Karpas-422 (cell line): ENCODE measurements at places on chromosomes 1 and 21. TPM values are rescaled to one million over a fixed set of nuclear protein-coding genes. Genes with fewer than 3 reads are reported as not detected.

Gene DNALI1
- total RNA-seq, result not detected in 2 replicates

Gene TMOD4
- 0.52 TPM in 1 of 2 replicates, not detected in the other for total RNA-seq

Gene NBPF10
- total RNA-seq, result under 0.01 and 0.15 TPM in 2 replicates

Gene SLC5A3
- total RNA-seq, result 23.7 and 55.0 TPM in 2 replicates

Gene FAM167B
- total RNA-seq, result 1.5 TPM in 1 of 2 replicates, not detected in the other

Gene PLD5
- total RNA-seq, result not detected in 2 replicates

Gene HES5
- total RNA-seq, result not detected in 2 replicates

- DNase-seq, result no peak
Measured at GRCh38 chr1:204093421-204093717, 20.5 kb downstream of the SOX13 start.

DNA sequence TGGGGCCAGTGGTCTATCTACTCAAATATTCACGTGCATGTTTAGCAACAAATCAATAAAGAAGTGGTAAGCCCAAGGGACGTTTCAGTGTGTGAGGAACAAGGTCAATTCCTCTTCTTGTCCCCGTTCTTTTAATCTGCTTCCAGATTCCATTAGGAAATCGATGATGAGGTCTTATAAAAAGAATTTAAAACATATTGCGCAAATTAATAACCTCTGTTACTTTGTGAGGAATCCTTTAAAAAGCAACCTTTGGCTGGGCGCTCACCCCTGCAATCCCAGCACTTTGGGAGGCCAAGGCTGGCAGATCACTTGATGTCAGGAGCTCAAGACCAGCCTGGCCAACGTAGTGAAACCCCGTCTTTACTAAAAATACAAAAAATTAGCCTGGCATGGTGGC, 113.0 kb upstream of the TMPRSS2 start:
- DNase-seq, result no peak

GRCh38 chr1:241308471-241308870, 48.5 kb downstream of the RGS7 start:
- DNase-seq, result no peak

DNA sequence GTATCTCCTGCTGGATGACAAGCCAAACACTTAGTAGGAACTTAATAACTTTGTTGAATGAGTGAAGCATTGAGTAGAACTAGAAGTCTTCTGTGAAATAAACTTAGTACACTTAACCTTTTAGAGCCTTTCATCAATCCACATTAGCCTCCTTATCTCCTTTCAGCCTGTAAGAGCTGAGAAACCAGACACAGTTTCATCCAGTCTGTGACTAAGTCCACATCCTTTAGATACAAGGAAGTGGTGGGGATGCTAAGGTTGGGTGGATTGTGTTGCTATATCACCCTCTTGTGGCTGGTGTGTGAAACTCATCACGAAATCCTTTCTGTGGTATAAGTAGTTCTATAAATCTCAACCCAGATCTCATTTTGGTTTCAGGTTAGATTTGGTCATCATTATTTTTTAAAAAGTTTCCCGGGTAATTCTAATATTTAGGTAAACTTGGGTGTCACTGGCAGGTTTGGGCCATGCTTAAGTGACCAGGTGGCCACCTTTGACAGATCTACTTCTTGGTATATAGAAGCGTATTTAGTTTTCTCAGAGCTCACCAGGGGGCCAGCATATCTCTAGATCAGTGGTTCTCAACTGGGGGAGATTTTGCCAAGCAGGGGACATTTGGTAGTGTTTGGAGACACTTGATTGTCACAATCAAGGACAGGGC, 27.8 kb upstream of the CD84 start:
- DNase-seq, result peak; percentile 92

- no peak for DNase-seq
Measured at GRCh38 chr1:183467687-183468086, 4.6 kb upstream of the SMG7 start.

DNA sequence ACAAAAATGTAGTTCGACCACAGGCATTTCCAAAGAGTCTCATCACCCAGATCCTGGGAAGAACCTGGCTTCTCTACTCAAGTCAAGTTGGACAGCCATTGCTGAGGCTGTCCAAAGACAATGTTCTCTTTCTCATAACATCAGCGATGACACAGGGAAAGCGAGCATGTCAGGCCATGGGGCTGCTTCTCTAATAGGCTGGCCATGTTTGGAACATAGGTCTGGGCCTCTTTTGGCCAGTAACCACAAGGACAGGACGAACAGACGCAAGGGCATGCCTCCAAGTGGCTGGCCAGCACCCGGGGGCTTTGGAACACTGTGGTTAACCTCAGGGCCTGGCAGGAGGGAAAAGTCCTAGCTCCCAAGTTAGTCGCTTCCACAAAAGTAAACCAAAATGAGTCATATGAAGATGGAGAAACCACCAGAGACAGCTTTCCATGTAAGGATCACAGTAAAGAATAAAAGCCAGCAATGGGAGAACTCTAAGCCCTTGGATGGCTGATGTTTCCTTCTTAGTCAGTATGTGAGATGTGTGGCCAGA, 80.6 kb upstream of the SLC44A3 start:
- DNase-seq, result no peak

DNA sequence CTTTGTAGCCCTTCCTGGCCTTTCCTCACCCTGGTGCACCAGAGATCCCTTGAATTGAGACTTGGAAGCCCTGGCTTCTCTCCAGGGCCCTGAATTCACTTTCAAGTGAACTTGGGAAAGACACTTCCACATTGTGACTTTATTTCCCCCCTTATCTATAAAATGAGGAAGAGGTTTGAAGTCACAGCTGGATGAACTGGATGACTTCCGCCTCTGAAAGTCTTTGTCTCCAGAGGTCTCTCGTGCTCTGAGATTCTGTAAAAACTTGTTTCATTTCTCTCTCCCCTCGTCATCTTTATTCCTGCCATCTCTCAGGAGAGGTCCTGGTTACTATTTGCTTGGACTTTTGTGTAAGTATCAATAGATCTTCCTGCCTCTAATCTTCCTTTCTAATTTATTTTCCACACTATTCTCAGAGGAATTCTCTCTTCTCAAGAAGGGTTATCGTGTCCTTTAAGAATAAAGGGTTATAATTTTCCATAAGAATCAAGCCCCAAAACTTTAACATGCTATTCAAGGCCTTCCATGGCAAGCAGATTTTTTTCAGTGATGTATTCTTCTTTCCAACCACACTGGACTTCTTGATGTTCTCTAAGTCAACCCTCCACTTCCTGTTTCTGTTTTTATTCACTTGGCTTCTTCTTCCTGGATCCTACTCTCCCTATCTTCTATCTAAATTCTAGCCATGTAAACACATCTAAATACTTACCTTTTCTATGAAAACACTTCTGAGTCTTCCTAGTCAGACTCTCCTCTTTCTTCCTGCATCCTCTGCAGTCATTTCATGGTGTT, 6.5 kb upstream of the RPTN start:
- no peak for DNase-seq
